ENCODE measurements at places on chromosomes 13 and 19.

- peak; percentile 63 for DNase-seq
Measured at GRCh38 chr13:98476538-98476966, 100.4 kb downstream of the STK24 start.

DNA sequence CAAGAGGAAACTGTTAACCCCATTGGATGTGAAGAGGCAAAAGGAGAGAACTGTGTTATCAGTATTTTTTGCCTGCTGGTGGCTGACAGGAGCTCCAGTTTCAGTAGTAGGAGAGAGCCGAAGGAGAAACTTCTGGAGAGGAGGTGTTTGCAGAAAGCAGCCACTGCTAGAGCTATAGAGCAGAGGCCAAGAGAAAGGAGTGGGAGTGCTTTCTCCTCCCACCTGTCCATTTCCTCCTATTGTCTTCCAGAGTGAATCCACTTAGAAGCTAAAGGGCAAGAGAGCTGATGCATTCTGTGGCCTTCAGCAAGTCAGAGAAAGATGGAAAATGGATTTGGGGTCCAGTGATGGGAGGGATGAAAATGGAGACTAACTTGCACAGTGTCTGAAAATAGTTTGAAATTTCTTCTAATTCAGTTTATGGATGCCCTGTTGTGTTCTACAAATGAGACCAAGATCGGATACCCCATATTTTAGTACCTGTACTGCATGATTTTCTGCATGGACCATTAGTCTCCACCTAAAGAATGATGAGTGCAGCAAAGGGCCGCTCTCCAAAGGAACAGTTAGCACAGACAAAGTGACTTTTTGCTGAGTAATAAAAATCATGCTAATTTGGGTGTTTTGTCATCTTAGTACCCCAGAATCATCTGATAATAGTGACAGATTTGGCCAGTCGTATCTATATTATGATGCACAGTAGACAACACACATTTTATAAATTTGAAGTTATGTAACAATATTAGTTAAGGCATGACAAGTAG lies 10.7 kb downstream of the HS6ST3 start:
- DNase-seq, result no peak

DNA sequence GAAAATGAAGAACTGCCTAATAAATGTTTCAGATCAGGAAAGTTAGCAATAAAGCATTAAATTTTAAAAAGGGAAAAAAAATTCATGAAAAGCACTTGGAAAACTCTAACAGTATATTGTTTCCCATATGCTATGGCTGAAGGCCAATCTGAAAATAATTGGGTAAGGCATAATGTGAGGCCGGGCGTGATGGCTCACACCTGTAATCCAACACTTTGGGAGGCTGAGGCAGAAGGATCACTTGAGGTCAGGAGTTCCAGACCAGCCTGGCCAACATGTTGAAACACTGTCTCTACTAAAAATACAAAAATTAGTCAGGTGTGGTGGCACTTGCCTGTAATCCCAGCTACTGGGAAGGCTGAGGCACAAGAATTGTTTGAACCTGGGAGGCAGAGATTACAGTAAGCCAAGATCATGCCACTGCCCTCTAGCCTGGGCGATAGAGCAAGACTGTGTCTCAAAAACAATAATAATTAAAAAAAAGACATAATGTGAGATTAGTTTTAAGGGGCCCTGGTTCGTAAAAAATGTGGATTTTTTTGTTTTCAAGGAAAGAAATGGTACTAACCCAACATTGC lies 15.2 kb downstream of the INTS6 start:
- DNase-seq, result no peak

DNA sequence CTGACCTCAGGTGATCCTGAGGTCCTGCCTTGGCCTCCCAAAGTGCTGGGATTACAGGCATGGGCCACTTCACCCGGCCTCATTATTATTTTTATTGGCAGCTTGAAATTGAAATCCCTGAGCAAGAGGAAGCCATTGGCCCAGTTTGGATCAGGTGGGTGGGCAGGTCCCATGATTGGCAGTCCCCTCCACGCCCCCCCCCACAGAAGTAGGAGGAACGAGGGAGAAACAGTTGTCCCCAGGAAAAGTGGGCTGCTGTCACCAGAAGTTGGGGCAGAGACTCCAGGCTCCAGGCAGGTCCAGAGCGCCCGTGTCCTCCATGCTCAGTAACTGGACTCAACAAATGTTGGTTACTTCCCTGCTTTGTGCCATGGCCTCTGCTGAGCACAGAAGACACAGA lies 70.4 kb downstream of the SIPA1L3 start:
- DNase-seq, result no peak

GRCh38 chr13:45225370-45225769 lies 24.5 kb upstream of the KCTD4 start:
- DNase-seq, result no peak

DNA sequence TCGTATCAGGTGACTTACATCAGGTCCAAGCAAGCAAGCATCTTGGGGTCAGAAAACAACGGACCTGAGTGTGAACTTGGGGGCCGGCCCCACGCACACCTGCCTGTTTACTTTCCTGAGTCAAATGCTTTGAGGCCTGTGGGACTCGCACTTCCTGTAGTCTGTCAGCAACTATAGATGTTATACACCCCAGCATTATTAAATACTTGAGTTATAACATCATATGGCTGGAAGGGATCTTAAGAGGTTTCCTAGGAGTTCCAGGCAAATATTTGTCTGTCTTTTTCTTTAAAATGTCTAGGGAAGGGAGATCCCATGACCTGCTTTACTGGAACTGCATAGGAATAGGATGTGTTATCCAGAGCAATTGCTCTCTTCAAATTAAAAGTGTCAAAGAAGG lies 280.6 kb downstream of the SHISA2 start:
- no peak for DNase-seq

GRCh38 chr13:40790154-40790616 lies 774 bp downstream of the SLC25A15 start:
- no peak for DNase-seq

DNA sequence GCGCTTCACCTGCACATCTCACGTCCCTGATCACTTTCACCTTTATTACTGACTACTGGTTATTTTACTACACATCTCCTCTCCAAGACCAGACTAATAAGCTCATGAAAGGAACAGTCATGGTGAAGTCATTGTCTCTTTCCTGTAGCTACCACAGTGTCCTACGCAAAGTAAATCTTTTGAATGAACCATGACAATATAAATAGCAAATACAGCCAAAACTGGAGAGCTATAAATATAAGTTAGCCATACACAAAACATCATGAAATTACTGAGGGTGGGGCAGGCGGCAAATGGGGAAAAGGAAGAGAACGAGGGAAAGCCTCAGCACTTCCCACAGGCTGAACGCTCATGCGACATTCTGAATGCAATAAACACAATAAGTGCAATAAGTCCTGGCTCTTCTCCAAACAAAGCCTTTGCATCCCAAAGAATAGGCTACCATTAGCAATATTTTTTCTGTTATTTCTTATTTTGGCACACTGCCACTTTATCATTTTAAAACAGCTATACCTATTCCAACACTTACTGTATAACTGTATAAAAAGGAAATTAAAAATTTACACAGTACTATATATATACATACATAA lies 62.5 kb downstream of the TUBGCP3 start:
- no peak for DNase-seq

DNA sequence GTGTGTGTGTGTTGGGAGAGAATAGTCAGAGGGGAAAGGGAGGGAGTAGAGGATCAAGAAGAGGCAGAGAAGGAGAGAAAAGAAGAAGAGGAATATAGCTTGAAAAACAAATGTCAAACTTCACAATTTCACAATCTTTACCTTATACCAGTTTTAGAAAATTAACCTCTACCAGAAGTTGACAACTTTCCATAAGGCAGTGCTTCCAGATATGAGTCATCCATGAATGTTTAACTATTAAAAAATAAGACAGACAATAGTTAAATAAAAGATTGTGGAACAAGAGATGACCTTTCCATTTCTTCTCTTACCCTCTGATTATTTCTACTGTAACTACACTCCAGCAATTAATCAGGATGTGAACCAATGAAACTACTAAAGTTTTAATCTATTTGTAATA lies 229.4 kb downstream of the ITGBL1 start:
- DNase-seq, result no peak

GRCh38 chr13:38419312-38419873 lies 69.7 kb downstream of the UFM1 start:
- DNase-seq, result no peak

DNA sequence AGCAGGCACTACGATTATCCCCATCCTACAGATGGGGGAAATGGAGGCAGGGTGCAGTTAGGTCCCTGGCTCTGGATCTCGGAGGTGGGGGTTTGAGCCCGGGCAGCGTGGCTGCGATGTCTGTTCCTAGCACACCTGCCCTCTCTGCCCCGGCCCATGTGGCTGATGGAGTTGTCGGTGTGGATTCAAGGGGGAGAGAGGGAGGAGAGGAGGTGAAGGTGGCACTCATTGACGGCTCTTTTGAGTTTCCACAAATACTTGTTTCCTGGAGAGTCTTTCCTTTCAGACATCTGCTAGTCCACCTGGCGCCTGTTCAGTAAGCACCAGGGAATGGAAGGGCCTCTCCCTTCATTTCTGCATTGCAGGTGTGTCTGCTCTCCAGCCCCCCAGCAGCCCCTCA lies 69.9 kb downstream of the ARHGEF18 start:
- DNase-seq, result no peak

- DNase-seq, result no peak
Measured at GRCh38 chr19:35404879-35405622, 34.2 kb downstream of the GPR42 start.

- DNase-seq, result no peak
Measured at GRCh38 chr19:13339869-13340268, 166.4 kb downstream of the CACNA1A start.

- DNase-seq, result peak; percentile 88
Measured at GRCh38 chr19:43526884-43527859, at the start of gene ETHE1. Gene ETHE1, minus strand, starts transcription at chr19:43527201. Its CDS starts 24 bp downstream, at chr19:43527177.

GRCh38 chr19:50496189-50497021 lies 14.6 kb downstream of the JOSD2 start:
- DNase-seq, result no peak

DNA sequence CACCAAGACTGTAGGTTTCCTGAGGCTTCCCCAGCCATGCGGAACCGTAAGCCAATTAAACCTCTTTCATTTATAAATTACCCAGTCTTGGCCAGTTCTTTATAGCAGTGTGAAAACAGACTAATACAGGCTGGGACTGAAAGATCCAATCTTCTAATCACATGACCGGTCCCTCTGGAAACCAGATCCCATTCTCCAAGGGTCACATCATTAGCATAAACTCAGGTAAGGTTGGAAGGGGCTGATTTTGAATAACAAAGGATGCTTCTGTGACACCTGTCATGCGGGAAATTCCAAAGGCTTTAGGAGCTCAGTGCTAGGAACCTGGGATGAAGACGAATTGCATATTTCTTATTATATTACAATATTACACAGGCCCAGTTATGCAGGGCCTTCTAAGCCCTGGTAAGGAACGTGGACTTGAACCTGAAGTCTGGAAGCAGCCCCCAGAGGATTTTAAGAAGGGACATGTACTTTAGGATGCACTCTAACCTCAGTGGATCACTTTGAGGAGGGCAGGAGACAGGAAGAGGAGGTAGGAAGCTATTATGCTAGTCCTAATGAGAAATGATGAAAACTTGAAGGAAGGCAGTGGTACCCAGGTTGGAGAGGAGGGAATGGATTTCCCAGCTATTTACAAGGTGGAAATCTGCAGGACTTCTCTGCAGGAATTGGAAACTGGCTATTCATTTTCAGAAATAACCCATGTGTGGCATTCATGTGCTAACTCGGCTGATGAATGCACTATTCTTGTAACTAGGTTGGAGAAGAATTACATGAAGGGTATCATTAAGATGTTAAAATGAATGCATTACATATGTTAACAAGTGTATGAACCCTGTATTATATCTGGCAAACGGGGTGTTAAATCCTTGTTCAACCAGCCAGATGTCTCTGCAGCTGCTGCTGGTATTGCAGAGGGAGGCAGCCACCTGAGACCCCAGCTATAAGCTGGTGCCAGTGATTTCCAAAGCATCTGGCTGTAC lies 19.3 kb downstream of the TNFSF11 start:
- no peak for DNase-seq

GRCh38 chr13:43766725-43767124 lies 20.0 kb downstream of the ENOX1 start:
- DNase-seq, result no peak

GRCh38 chr13:24243302-24243701 lies 66.1 kb upstream of the C1QTNF9 start:
- no peak for DNase-seq

DNA sequence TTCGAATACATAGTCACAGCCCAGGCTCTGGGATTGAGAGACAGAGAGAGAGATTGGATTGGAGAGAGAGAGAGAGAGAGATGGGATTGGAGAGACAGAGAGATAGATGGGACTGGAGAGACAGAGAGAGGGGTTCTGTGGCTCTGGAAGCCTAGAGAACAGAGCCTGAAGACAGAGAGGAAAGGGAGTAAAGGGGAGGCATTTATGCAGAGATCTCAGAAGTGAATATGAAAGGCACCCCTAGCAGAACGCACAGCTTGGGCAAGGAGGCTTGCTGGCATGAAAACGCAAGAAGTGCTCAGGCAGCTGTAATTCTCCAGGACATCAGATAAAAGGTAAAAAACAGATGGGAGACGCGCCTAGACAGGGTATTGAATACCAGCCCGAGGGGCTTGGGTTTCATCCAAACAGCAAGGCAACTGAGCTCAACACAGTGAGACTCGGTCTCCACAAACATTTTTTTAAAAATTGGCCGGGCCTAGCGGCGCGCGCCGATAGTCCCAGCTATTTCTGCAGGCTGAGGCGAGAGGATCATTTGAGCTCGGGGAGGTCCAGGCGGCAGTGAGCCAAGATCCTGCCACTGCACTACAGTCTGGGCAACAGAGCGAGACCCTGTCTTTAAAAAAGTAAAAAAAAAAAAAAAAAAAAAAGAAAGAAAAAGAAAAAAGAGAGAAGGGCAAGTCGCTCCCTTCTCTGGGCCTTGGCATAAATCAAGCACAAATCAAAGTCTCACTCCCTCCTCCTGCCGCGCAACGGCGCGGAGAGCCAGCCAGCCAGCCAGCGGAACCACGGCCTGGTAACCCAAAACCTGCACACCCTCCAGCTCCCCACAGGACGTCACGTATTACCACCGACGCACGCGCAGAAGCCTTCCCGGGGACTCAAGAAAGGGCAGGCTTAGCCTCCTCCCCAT lies 774 bp upstream of the PPP2R1A start:
- DNase-seq, result peak; percentile 98

GRCh38 chr19:19553670-19554069 lies 15.6 kb downstream of the CILP2 start:
- DNase-seq, result no peak

- DNase-seq, result peak; percentile 97
Measured at GRCh38 chr19:46413262-46414031, at the start of gene CCDC8. Gene CCDC8, minus strand, starts transcription at chr19:46413564. Its CDS starts 754 bp downstream, at chr19:46412810.

DNA sequence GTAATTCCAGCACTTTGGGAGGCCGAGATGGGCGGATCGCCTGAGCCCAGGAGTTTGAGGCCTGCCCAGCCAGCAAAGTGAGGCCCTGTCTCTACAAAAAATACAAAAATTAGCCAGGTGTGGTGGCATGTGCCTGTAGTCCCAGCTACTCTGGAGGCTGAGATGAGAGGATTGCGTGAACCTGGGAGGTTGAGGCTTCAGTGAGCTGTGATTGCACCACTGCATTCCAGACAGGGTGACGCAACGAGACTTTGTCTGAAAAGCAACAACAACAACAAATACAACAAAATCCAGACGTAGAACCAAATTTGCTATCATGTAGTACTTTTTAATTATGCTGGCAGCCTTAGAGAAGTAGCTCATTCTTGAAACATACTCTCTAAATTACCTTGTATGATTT lies 277.1 kb downstream of the KLF5 start:
- DNase-seq, result no peak

GRCh38 chr13:96821971-96822370 lies 172.3 kb downstream of the OXGR1 start:
- no peak for DNase-seq

All from left forelimb (tissue), 1 donor.